ENCODE measurements at places on chromosomes 2 and 18. TPM values are rescaled to one million over a fixed set of nuclear protein-coding genes. Genes with fewer than 3 reads are reported as not detected.

GRCh38 chr2:219592736-219593135, 4.9 kb upstream of the STK11IP start:
- DNase-seq: no peak

- DNase-seq: no peak
Measured at GRCh38 chr2:170973492-170974303, 44.6 kb downstream of the GORASP2 start.

DNA sequence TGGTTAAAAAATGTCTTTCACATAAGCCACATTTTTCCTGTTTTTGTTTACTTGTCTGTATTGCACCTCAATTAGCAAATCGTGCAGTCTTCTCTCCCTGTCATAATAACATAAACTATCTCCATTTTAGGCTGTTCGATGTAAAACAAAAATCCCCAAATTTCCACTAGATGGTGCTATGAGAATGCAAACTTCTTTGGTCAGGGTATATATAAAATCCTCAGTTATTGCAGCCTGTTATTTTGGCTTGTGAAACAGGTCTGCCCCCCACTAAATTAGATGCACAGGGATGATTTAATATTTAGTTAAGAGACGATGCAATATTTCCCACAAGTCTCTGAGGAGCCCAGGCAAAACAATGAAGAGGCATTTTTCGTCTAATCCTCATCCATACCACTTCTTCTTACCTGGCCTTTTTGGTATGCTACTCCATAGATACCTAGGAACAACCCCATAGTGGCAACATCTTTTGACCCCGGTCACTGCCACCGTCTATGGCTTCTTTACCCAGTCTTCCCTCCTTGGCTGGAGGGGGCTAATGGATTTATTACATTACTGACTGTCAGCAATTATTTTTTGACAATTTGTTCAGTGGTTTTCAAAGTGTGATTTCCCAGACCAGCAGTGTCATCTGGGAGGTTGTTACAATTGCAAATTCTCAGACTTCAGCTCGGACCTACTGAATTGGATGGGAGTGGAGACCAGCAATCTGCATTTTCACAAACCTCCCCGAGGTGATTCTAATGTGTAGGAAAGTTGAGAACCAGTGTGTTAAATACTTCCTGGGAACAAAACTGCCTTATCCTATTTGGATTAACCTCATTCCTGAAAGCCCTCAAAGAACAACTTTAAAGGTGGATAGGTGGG, 117.4 kb upstream of the CWC22 start:
- DNase-seq: peak; percentile 27

Gene NEB
- 0.14 TPM for polyA plus RNA-seq

DNA sequence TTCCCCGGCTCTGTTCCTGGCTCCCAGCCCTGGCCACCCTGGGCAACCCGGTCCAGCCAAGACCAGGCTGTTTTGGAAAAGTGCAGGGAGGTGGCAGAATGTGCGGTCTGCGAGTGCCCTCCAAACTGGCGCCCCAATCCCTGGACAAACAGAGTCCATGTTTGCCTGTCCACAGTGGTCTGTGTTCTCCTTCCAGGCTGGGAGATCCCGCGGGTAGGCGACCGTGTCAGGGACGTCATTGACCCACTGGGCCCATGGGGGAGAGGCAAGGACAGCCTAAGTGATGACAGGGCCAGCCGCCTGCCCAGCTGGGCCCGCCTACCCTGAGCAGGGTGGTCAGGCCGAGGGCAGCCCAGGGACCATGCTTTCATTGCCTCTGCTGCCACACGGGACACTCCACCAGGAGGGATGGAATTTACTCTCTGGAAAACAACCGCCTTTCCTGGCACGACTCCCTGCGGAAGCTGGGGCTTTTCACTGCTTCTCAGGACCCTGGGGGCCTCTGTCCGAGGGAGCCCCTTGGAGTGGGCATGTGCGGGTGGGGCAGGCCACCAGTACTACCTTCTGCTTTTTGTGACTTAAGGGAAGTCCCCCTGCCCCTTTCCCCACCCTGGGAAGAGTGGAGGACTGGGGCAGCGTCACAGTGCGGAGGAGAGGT, 20.1 kb downstream of the CYP26B1 start:
- DNase-seq: no peak

Gene ZNF236
- 5.3 TPM for polyA plus RNA-seq

- no peak for DNase-seq
Measured at GRCh38 chr2:212005085-212005671, 533.4 kb downstream of the ERBB4 start.

DNA sequence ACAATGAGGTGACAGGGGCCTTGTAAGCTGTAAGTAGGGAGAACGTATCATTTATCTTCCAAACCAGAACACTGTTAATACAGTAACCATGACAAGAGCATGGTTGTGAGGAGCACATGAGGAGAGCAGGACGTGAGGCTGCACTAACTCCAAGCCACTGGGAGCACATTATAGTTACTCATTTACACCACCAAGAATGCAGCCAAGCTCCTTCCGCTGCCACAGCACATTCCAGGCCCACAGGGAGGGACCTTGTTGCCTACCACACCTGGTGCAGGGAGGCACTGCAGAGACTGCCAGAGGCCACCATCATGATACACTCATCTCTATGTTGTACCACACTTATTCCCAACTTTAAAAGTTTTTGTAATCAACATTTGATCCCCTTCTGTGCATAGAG, 13.5 kb upstream of the SFXN5 start:
- no peak for DNase-seq

GRCh38 chr2:10165282-10165681, 42.7 kb downstream of the RRM2 start:
- DNase-seq: no peak

DNA sequence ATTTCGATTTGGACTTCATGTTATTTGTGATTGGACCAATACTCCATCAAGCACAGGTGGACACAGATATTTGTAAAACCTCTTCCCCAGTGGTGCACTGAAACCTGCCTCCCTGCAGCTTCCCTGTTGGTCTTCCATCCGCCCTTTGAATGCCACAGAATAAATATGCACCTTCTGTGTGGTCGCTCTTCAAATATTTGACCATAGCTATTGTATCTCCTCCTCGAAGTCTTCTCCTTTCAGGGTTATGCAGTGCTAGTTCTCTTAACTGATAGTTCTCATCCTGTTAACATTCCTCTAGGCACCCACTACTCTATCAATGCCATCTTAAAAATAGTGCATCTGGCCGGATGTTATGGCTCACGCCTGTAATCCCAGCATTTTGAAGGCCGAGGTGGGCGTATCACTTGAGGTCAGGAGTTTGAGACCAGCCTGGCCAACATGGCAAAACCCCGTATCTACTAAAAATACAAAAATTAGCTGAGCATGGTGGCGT, 12.5 kb downstream of the SPATS2L start:
- DNase-seq: no peak

GRCh38 chr2:25347846-25348245, 6.1 kb upstream of the DNMT3A start:
- DNase-seq: peak; percentile 16

GRCh38 chr2:196130039-196130825, 41.1 kb downstream of the STK17B start:
- DNase-seq: no peak

GRCh38 chr2:159165048-159165447, 121.5 kb downstream of the WDSUB1 start:
- no peak for DNase-seq

- no peak for DNase-seq
Measured at GRCh38 chr2:224747765-224748164, 31.6 kb upstream of the CCDC195 start.

All from AG04450 (cell line).